ENCODE measurements at places on chromosomes 7 and 10.

- no peak for DNase-seq
These were observed 9.3 kb downstream of the RASGEF1A start for GRCh38 chr10:43257347-43258210.

GRCh38 chr7:20021831-20022230 is 195.4 kb downstream of the MACC1 start:
- DNase-seq: no peak

- no peak for DNase-seq
These were observed 160.5 kb upstream of the FERD3L start for GRCh38 chr7:19305698-19306097.

DNA sequence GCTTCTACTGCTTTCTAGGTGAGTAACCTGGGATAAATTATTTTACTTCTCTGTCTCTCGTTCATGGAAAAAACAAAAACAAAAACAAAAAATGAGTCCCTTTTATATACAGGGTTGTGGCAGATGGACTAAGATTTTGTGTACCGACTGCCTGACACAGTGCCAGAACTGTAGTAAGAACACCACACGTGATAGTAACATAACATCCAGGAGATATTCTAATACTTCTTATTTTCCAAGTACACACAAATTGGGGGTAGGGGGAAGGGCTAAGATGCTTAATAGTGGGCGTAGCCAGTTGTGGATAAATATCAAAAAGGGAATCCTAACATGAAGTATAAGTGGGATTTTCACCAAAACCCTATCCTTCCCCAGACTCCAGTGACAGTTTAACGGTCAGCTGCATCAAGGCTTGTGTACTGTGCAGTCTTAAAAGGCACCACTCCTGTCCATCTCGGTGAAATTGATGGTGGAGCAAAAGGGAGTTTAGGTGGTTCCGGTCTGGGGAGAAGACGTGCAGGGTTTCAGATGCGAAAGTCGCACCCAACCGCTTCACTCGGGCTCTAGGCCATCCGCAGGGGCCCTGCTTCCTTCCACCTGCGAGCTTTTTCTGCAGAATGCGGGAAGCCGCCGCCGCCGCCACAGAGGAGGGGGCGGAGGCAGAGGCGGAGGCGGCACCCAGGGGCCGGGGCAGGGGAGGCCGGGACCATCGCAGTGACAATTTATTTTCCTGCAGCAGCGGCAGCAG is at the start of gene STAMBPL1:
Gene STAMBPL1, plus strand, starts transcription at position 712 of the 748 bp plus-strand sequence. CDS start 21,464 bp downstream, outside the sequence.
- peak; percentile 64 for DNase-seq

DNA sequence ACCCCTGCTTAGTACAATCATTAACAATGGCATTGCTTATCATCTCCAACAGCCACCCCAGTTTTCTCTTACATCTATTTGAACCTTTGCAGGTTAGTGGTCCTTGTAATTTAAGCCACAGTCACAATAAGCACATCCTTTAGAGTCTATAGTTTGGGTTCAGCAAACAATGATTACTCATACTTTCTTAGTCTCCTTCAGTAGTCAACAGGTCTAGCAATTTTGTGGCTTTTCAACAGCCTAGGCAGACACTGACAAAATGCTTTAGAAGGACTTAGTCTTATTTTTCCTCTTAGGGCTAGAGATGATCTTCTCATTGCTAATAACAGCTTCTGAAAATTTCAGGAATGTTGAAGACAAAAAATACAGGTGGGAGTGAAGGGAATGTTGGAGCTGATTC is 32.3 kb upstream of the FAM204A start:
- DNase-seq: no peak

All from stimulated activated CD8-positive, alpha-beta memory T cell treated with anti-CD3 and anti-CD28 coated beads, Interleukin-4, amount 100 ng/mL, for 24 hours (primary cell).